ENCODE measurements at places on chromosomes 12 and 14.
A peak's percentile ranks its signal among the peaks of the same experiment; 100 is the strongest.

- DNase-seq = no peak
Measured at GRCh38 chr12:76123259-76124212, 39.1 kb upstream of the NAP1L1 start.

- DNase-seq = no peak
Measured at GRCh38 chr14:41766772-41767171, 160.1 kb downstream of the LRFN5 start.

DNA sequence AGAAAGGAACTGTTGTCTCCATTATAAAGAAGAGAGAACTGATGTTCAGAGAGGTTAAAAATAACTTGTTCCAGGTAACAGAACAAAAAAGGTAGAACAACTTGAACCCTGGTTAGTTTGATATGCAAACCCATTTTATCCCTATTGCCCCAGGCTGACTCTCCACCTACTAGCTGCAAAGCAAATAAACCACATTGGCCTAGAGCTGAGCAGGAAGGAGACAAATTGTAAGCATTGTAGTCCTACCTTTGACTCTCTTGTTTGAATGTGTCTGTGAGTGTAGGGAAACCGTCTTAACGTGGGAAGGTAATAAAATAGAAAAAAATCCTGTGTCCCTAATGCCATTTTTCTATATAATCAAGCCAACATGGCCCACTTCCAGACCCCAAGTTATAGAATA lies 126.4 kb downstream of the CCER1 start:
- DNase-seq = no peak

DNA sequence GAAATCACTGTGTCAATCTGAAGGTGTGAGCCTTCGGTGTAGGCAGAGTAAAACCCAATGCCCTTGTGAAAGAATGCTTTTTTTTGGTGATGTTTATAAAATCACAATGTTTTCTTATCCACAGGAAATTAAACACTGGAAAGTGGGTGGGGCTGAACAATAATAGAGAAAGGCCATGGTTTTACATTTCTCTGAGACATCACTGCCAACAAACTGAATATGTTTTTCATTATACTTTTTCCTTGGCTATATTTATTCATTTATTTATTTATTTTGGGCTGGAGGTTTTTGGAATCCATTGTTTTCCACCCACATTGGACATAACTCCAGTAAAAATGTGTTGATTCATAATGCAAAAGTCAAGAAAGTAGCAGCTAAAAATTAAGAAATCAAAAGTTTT lies 16.9 kb downstream of the LRRK2 start:
- no peak for DNase-seq

DNA sequence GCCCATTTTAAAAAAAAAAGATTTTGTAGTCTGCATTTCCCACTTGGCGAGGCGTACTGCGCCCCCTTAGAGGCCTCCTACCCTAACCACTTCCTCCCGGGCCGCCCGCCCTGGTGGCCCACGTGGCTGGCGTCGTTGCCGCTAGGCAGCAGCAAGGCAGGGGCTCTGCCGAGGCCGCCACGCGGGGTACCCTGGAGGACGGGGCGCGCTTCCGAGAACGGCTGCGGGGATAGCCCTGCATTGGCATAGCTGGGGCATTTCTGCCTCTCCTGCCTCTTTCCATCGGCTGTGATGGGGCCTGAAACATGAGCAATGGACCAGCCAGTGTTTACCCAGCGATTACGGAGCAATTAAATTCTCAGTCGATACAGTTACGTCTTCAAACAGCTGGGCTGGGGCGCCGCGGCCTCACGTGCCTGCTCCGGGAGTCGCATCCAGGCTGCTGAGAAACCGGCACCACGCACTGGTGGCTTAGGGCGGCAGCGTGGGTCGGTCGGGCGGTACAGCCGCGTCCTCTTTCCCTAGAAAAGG lies 38.0 kb downstream of the IQSEC3 start:
- no peak for DNase-seq

- no peak for DNase-seq
Measured at GRCh38 chr14:104283197-104284106, 145.1 kb downstream of the KIF26A start.

- peak; percentile 7 for DNase-seq
Measured at GRCh38 chr12:114269153-114269552, 136.8 kb downstream of the TBX5 start.

DNA sequence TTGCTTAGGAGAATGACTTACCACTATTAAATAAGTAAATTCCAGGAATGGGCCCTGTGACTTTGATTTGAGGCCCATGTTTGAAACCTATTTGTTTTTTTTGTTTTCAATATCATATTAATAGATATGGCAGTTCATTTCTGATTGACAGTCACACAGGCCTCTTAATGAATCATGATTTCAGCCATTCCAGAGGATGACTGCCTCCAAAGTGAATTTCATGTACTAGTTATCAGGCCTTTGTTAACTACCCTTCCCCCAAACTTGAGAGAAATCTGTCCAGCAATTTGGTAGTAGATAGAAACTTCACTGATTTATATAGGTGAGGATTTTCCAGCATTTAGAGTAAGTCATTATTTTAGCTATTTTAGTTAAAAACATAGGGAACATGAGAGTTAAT lies 25.9 kb upstream of the GALNT16 start:
- DNase-seq = no peak

GRCh38 chr14:72169521-72169920 lies 237.3 kb downstream of the RGS6 start:
- DNase-seq = no peak

GRCh38 chr12:7411343-7411742 lies 32.6 kb downstream of the CD163L1 start:
- no peak for DNase-seq

- peak; percentile 67 for DNase-seq
Measured at GRCh38 chr14:50823762-50824636, 7.0 kb downstream of the NIN start.

DNA sequence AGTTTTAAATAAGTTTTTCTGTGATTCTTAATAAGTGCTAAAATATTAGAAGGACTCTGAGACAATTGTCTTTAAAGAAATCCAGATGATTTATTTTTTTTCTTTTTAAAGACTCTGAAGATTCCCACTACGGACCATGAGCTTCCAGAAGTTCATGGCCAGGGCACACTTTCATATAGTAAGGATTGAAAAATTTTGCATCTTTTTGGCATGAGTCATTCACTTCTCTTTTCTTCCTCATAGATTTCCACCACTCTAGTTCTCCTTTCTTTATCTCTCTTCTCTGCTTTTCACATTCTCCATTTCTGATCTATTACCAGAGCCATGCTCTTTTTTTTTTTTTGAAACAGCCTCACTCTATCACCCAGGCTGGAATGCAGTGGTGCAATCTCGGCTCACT lies 385.8 kb downstream of the FLRT2 start:
- DNase-seq = no peak

- no peak for DNase-seq
Measured at GRCh38 chr12:29146196-29146595, 2.9 kb upstream of the FAR2 start.

DNA sequence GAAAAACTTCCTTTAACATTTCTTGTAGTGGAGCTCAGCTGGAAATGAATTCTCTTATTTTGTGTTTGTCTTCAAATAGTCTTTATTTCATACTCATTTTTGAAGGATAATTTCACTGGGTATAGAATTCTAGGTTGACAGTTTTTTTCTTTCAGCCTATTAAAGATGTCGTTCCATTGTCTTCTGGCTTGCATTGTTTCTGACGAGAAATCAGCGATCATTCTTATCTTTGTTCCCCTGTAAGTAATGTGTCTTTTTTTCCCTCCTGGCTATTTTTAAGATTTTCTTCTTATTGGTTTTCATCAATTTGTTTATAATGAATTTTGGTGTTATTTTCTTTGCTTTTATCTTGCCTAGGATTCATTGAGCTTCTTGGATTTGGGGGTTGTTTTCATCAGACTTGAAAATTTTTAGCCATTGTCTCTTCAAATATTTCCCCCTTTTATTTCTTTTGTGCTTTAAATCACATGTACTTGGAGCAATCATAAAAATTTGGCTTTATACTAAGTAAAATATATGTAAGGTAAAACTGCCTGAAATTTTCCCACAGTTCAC lies 89.4 kb downstream of the UNC79 start:
- DNase-seq = no peak

DNA sequence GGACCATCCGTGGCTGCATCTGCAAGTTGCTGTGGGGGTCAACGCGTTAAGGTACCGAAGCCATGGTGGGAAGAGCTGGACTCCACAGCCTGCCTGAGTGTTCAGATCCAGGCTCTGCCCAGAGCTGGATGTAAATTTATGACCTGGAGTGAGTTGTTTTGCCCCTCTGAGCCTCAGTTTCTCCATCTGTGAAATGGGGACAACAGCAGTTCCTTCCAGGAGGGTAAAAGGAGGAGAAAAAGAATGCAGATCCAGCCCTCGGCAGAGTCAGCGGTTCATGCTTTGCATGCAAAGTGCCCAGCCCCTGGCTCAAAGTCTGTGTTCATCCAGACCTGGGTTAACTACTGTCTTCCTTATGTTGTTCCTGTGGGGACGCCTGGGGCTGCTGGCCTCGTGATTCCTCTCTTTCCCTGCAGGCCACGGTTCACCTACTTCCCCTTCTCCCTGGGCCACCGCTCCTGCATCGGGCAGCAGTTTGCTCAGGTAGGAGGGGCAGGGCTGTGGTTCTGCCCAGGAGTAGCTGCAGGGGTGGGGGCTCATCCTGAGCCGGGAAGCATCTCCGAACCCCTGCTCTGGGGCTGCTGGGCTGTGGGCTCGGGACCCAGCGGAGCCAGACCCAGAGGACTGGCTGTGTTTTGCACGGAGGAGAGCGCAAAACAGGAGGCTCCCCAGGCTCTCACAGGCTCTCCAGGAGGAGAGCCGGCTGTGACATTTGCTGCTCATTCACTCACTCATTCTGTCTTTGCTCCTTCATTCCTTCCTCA lies 41.9 kb downstream of the CYP46A1 start:
- no peak for DNase-seq

DNA sequence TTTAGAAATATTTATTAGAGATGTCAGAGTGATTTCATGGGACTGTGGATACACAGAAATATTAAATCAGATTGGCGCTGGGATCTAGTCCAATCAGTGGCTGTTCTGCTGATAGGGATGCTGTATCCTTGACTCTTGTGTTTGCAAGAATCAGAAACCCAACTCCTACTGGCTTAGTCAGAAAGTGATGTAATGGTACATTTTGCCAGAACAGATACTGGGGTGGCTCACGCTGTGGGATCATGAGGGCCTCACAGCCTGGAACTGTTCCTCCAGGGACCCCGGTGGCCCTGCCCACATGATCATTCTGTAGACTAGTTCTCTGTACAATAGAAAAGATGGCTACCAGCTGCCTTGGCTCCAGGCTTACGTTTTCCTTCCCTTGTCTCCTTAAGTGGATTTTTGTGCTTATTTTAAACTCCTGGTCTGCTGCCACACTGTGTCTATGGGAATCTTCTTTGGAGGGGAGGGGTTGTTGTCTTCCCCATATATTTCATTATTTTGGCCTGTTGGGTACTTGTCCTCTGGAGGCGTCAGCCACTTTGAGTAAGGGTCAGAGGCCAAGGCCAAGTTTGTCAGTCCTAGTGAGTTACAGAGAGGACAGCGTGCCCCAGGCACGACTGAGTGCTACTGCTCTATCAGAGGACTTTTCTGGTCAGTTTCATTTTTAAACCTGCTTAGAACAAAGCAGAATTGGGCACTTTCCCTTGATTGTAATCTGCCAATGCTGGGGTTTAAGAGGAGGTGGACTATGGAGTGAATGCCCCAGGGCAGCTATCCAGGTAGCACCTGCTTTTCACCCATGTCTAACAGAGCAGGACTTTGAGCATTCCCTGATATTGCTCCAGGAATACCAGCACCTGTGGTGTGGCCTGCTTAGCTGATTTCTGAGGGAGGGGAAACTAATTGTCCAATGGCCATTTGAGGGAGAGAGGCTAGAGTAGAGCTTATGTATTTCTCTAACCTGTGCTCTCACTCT lies 164.3 kb downstream of the SLC5A8 start:
- no peak for DNase-seq
